ENCODE measurements at places on chromosomes 2 and 18.

GRCh38 chr18:34131006-34131405 lies 93.7 kb downstream of the NOL4 start:
- no peak for DNase-seq

DNA sequence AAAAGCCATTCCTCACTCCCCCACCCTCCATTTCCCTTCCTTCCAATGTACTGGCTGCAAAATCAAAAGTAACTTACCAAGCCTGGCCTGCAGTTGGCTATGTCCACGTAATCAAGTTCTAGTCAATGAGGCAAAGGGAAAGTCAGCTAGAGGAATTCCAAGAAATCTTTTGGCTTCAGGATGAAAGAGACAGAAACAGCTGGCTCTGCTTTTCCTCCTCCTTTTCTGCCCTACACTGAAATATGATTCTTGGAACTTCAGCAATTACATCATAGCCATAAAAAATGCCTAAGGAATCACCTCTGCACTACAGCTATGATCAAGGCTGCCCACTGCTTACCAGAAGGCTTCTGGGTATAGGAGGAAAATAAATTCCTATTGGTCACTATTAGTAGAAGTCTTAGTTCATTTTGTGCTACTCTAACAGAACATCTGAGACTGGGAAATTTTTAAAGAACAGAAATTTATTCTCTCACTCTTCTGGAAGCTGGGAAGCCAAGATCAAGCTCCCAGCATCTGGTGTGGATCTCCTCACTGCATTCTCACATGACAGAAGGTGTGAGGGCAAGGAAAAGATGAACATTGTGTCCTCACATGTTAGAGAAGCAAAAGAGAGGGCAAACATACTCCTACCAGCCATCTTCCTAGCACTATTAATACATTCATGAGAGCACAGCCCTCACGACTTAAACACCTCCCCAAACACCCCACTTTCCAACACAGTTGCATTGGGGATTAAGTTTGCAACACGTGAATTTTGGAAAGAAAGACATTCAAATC lies 219.9 kb downstream of the TMX3 start:
- peak; percentile 90 for DNase-seq

GRCh38 chr2:145760781-145761649 lies 1241.1 kb upstream of the ZEB2 start:
- peak; percentile 48 for DNase-seq

DNA sequence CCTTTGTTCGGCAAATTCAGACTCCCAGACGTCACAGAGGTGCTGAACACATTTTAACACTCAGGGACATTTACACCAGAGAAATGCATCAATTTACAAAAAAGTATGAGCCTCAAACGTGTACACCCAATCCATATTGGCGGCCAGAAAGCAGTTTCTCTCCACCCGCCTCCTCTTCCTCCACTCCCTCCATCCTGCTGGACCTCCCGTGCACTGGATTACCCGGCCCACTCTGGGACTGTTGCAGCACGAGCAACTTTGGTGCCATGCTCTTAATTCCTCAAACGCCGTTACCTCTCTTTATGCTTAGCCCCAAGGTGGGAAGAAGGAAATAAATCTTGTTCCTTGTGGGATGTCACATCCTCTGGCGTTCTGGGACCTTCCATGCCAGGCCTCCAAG lies 243.4 kb downstream of the ZNF516 start:
- no peak for DNase-seq

GRCh38 chr2:238060096-238060541 lies 682 bp upstream of the SCLY start:
- DNase-seq: peak; percentile 24

GRCh38 chr2:30366199-30366691 lies 80.8 kb upstream of the LCLAT1 start:
- DNase-seq: peak; percentile 90

GRCh38 chr18:79355433-79356335 lies 40.0 kb upstream of the NFATC1 start:
- no peak for DNase-seq

DNA sequence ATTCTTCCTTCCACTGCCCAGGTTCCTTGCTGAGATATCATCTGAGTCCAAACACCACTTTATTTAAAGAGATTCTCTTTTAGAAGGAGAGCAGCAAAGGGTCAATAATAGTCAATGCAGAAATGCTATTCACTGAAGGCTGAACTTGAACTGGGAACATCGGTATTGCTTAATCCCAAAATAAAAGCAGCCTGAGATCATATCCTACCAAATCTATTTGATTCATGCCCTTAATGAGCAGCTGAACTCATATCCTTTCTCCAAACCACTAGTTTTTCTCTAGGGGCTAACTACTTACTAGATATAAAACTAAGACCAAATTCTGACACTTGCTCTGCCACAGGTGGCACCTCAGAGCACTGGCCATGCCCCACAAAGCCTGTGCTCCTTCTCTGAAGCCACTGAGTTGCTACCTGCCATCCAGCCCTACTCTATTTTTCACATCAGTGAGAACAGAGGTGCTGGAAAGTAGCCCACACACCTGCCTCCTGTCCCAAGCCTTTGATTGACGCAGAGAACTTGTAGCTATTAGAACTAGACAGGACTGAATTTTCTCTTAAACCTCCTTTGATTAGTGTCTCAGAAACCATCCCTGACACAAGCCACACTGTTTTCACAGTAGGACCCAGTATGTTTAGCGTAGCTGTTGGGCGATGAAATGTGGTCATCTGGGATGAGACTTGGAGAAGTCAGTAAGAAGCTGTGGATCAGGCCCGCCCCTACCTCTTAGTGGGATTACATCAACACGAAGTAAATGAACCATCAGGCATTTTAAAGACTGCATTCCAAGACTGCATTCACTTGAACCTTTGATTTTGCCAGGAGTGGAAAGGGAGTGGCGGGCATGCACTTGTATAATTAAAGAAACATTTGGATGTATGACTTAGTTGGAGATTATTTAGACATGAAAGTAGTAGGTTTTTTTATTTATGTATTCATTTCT lies 124.3 kb downstream of the RBMS1 start:
- DNase-seq: peak; percentile 58

- DNase-seq: no peak
Measured at GRCh38 chr18:32624182-32624723, 148.6 kb downstream of the KLHL14 start.

- peak; percentile 40 for DNase-seq
Measured at GRCh38 chr2:129923265-129924091, 56.0 kb upstream of the RAB6C start.

All from fibroblast of skin of right biceps (primary cell).